ENCODE measurements at places on chromosomes 7 and 10.

- peak; percentile 27 for DNase-seq
These were observed 10.5 kb upstream of the MTPAP start for GRCh38 chr10:30359373-30360206.

- DNase-seq = no peak
These were observed 124.5 kb upstream of the KCTD7 start for GRCh38 chr7:66504131-66504530.

- DNase-seq = no peak
These were observed 130.3 kb upstream of the POT1 start for GRCh38 chr7:125059861-125060456.

- DNase-seq = no peak
These were observed 296.0 kb upstream of the KIAA1217 start for GRCh38 chr10:23912884-23913404.

- no peak for DNase-seq
These were observed 16.7 kb downstream of the SEMA3A start for GRCh38 chr7:84177758-84178412.

DNA sequence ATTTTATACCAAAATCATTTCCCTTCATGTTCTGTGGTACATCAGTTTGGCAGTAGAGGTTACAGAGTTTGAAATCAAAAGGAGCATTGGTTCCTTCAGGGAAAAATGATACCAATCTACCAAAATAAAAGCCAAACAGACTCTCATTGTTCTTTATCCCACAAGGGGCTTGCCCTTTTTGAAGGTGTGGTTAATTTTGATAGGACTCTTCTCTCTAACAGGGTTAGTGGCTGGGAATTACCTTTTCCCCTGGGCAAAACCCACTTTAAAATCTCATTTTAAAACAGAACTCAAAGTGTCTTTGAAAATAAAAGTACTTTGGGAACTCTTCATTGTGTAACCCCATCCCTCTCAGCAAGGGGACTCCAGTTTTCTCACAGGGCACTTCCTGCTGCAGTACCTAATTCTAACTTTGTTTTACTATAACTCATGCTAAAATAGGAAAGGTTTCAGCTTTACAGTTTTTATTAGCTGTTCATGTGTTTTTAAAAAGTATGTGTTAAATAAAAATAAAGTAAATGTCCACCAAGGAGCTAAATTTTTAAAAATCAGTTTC, 30.6 kb downstream of the SMNDC1 start:
- DNase-seq = no peak

DNA sequence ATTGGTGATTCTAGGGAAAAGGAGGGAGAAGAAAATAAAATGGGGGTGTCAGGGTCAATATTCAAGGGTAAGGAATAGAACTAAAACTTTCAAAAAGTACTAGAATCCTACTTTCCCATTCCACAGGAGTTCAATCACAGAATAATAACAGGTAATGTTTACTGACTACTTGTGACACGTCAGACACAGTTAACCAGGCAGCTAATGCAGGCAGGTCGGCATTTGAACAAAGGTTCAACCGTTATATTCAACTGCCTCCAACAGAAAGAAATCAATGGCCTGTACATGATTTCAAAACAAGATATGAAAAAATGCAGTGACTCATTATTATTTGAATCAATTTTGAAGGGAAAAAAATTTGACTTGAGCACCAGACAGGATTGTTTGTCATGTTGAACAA, 3.1 kb downstream of the ASB15 start:
- DNase-seq = no peak

GRCh38 chr10:120931423-120931822, 80.3 kb downstream of the WDR11 start:
- DNase-seq = no peak

GRCh38 chr10:43355749-43356371, 15.6 kb upstream of the FXYD4 start:
- no peak for DNase-seq

- DNase-seq = no peak
These were observed 34.8 kb upstream of the PURB start for GRCh38 chr7:44920119-44920518.

GRCh38 chr7:28470344-28470743, 58.0 kb downstream of the CREB5 start:
- DNase-seq = no peak

DNA sequence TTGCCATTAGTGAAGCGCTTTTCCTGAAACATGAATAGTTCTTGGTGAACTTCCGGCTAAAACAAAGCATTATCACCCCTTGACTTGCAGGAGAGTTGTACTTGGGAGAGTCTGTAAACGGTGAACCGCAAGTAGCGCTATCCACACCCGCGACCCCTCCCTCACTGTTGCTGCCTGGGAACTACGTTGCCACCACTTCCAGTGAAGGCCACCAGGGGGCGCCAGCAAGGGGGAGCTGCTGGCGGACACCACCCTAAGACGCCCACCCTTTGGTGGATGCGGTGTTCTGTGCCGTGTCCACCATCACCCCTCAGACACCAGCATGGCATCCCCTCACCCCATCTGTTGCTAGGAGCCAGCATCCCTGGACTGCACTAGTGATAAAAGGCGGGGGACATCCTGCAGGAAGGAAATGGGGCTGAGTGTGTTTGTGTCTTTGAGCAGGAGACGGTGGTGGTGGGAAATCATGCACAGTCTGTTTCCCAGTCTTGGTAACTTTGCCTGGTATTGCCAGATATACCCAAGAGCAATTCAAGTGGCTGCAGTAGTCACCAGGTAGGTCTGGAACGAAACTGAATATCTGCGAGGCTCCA, 298.2 kb downstream of the FRMD4A start:
- DNase-seq = no peak

- DNase-seq = no peak
These were observed 292.5 kb upstream of the ZNF32 start for GRCh38 chr10:43940898-43941837.

DNA sequence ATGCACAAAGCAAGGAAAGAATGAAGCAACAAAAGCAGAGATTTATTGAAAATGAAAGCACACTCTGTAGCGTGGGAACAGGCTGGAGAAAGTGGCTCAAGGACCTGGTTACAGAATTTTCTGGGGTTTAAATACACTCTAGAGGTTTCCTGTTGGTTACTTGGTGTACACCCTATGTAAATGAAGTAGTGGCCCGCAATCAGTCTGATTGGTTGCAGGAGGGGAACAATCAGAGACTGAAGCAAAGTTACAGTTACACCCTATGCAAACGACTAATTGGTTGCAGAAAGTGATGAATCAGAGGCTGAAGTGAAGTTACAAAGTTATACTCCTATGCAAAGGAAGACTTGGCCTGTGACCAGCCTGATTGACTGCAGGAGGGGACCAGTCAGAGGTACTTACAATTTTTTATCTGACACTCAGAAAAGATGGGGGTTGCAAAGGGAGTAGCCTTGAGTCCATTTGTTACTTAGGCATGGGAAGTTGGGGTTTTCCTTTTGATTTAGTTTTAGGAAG, 3.6 kb upstream of the MTPN start:
- DNase-seq = peak; percentile 82

- DNase-seq = no peak
These were observed 56.1 kb downstream of the TWIST1 start for GRCh38 chr7:19061331-19061730.

- DNase-seq = no peak
These were observed 76.7 kb downstream of the ZRANB1 start for GRCh38 chr10:125018576-125019143.

DNA sequence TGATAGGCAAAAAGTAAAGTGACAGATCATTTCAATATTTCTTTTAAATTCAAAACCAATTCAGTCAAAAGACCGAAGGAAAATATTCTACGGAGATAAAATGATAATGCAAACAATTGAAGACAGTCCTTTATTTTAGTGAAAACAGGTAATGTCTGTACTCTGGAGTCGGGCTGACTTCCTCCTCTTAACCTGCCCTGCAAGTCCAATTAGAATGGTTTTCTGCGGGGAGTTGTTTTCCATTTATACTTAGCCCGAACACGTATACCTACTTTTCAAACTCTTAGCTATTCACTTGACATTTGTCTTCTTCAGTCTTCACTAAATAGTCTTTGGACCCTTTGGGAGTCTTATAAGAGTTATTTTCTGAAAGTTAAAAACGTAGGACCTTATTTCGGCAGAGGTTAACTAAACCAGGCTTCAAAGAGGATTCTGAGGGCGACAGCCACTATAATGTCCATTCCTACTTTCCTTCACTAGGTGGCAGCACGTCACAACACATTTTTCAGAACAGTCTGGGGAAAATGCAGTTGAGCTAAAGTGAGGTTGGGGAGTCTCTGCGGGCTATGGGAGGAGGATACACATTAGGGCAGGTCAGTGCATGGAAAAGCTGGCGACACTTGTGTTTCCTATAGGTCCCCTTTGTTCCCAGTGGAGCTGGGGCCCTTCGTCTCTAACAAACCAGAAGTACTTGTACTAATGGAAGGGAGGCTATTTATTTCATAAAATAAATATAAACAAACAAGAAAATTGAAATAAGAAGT, 472.0 kb downstream of the KCNMA1 start:
- no peak for DNase-seq

DNA sequence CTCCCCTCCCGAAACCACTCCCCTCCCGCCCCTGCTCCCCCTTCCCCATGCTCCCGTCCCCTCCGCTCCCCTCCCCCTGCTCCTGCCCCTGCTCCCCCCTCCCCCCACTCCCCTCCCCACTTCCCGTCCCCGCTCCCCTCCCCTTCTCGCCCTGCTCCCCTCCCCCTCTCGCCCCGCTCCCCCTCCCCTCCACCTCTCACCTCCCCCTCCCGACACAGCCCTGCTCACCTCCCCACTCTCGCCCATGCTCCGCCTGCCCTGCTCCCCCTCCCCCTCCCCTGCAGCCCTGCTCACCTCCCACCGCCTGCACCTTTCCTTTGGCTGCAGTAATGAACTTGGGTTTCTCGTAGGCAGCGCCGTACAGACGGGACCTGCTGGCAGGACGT, 49.9 kb upstream of the NKX6-2 start:
- no peak for DNase-seq

GRCh38 chr7:40793132-40793531, 658.3 kb downstream of the SUGCT start:
- DNase-seq = no peak

DNA sequence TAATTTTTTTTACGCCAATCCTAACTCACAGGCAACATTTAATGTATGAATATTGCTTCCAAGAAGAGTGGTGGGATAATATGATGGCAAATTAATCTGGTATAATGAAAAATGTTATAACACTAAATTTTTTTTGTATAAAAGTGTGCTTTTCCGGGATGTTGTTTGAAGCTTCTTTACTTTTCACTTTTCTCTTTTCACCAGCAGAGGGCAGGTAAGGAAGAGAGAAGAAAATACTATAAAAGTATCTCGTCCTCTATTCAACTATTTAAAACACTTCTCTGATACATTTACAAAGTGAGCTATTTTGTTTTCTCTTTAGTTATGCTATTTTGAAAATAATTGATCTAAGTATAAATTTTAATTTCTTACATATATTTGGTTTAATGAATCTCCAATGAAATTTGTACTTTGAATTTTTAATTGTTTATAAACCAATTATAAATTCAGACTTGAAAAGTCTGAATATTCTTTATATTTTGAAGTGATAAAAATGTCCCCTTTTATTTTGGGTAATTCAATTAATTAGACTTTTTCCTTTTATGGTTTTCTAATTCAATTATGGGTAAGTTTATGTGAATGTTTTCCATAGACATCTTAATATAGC, 20.7 kb upstream of the CFTR start:
- DNase-seq = no peak

GRCh38 chr10:1382711-1383110, 326.5 kb downstream of the WDR37 start:
- no peak for DNase-seq

DNA sequence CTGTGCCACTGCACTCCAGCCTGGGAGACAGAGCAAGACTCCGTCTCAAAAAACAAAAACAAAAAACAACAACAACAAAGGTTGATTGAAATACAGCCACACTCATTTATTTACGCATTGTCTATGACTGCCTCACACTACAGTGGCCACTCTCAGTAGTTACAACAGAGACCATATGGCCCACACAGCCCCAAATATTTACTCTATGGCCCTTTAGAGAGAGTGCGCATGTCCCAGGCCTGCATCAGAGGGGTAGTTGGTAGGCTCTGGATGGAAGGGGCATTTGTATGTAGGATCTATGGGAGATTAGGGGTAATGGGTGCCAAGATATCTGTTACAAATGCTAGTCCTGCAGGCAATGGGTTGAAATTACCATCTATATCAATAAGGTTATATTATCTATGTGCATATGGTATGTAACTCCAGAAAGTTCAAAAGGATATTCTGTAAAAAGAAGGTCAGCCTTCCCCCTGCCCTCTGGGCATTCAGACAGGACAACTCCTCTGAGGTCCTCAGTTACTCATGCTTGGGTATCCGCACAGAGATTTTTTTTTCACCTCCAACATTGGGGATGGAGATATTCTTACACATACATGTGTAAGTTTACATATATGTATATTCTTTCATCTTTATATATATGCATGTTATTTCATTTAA, 56.3 kb downstream of the DENND2A start:
- no peak for DNase-seq

GRCh38 chr10:32943395-32943794, 14.6 kb downstream of the ITGB1 start:
- DNase-seq = no peak

GRCh38 chr10:115030483-115031200, 62.5 kb upstream of the ATRNL1 start:
- no peak for DNase-seq

DNA sequence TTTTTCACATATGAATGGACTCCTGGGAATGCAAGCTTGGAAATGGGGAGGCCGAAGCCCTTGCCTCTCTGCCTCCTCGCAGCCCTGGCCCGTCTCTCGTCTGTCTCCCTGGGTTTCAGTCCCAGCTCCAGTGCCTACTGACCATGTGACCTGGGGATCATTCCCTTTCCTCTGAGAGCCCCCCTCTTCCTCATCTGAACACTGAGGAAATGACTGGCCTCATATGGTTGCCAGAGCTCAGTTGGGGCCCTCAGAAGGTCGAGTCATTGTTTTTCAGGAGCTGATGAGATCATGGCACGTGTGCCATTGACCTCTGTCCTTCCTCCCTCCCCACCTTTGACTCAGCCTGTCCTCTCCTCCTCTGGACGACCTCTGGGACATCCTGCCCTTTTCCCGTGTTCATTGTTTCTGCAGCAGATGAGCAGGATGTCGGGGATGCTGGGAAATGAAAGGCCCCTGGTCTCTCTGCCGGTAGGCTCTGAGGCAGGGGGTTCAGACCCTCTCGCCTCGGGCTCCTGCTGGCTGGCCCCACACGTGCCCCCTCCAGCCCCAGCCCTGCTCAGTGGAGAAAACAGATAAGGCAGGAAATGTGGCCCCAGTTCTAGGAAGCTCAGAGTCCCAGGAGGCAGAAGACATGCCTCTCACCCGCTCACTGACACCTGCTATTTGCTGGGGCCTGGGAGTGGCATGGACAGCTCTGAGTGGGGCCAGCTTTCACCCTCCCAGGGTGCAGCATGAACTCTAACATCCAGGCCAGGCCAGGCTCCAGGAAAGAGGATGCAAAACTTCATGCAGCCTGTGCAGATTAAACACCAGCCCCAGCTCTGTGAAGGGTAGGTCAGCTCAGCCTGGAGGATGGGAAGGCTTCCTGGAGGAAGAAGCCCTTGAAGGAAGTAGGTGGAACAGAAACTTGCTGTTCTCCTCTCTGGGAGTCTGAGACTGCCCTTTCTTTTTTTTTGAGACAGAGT, 8.3 kb upstream of the PPP1R35 start:
- no peak for DNase-seq

GRCh38 chr7:109213081-109213480, 643.4 kb downstream of the DNAJB9 start:
- no peak for DNase-seq

Measured in T-helper 2 cell (primary cell).